ENCODE measurements at places on chromosomes 7 and 10.

- no peak for DNase-seq
Observed at GRCh38 chr7:142528608-142529408, 220.5 kb upstream of the PRSS1 start.

- DNase-seq, result no peak
Observed at GRCh38 chr7:9822458-9823290, 1151.0 kb upstream of the PHF14 start.

GRCh38 chr7:24786941-24787340 is 29.7 kb upstream of the GSDME start:
- DNase-seq, result peak; percentile 32

DNA sequence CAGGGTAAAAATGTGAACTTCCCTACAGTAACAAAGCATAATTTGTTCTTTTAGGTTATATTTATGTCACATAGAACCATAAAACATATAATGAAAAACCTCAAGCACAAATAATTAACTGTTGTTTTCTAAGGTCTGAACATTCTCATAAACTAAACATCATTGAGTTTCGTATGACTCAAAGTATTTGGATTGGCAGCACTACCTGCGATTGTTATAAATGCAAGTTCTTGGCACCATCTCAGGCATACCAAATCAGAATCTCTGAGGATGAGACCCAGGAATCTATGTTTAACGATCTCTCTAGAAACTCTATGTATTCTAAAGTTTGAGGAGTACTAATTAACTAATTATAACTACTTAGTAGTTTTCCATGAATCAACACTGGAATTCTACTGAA is 22.5 kb downstream of the ORC5 start:
- DNase-seq, result no peak

DNA sequence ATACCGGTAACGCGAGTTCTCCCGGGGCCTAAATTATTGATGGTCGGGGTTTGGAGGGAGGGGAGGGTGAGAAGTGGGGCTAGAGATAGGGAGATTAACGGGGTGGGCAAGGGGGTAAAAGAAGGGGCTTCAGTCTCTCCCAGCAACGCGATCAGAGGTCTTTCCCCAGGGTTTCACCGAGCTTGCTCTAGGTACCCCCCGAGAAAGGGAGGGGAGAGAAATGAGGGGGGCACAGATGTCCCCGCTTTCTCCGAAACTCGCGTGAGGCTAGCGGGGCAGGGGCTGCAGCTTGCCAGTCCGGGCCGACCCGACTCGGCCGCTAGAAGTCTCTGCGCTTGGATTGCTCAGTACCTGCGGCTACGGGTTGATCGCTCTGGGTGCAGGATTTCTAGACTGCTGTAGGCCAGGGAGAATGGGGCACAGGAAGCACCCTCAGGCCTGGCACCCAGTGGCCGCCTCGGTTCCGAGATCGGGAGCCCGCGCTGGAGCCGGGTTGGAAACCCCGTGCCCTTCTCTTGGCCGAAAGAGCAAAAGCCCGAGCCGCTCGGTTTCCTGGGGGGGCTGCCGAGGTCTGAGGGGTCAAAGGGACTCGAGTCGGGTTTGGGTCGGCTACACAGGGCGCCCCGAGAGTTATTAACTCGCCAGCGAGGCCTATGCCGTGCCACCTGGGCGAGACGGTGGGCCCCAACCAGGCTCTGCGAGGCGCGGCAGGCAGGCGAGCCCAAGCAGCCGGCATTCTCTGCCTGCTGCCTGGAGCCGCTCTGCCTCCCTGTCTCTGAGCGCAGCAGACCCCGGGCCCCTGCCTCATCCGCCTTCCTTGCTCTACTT is 3.1 kb downstream of the PAX2 start:
- no peak for DNase-seq

DNA sequence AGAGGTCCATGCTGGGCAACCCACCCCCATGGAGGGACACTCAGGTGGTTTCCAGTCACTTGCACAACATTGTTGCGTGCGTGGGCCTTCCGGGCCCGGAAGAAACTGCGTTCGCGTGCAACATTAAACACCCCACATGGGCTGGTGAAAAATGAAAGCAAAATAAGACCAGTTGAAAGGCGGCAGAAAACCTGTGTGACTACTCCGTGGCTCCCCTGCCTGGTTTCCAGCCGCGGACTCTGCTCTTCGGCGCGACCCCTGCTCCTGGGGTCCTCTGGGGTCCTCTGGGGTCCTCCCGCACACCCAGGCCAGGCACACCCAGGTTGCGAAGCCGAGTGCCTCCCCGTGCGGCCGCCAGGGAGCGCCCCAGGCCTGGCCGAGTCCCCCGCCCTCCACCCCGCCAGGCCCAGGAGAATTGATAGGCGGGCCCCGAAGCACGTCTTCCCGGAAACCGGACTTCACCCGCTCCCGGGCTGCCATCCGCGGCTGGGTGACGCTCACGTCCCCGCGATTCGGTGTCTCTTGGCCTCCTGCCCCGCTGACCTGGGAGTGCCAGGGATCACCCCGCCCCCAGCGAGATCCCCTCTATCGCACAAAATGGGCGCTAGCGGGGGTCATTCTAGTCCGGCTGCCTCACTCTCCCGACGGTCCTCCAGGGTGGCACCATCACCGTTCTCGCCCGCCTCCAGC is 1.9 kb upstream of the SH2D4B start:
- peak; percentile 78 for DNase-seq

GRCh38 chr7:157335991-157336382 is 817 bp upstream of the DNAJB6 start:
- DNase-seq, result no peak

DNA sequence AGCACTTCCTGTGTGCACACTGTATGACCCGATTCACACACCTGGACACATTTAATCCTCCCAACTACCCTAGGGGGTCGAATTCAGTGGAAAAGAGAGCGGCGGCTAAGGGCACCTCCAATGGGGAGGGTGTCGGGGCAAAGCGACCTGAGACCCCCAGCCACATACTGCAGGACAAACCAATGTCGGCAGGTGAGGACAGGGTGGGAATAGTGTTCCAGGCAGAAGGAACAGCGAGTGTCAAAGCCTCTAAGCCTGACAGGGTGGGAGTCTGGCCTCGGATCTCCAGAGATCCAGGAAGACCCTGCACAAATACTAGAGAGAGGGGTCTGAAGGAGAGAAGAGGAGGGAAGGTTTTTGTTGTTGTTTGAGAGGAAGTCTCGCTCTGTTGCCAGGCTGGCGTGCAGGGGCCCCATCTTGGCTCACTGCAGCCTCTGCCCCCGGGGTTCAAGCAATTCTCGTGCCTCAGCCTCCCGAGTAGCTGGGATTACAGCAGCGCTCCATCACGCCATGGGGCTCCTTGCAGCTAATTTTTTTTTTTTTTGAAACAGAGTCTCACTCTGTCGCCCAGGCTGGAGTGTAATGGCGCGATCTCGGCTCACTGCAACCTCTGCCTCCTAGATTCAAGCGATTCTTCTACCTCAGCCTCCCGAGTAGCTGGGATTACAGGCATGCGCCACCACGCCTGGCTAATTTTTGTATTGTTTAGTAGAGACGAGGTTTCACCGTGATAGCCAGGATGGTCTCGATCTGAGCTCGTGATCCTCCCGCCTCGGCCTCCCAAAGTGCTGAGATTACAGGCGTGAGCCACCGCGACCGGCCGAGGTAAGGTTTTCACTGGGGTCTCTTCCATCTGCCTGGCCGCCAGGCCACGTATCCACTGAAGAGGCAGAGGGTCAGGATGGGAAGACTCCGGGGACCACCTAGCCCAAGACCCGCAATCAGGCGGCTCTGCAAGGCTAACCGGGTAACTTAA is 1.2 kb upstream of the ARPC1B start:
- no peak for DNase-seq

GRCh38 chr10:70773461-70773860 is 11.7 kb downstream of the TBATA start:
- no peak for DNase-seq

- DNase-seq, result no peak
Observed at GRCh38 chr7:36583318-36583717, 141.0 kb downstream of the AOAH start.

GRCh38 chr7:111424768-111425167 is 137.5 kb downstream of the IMMP2L start:
- no peak for DNase-seq

GRCh38 chr7:87474533-87475358 is 734 bp downstream of the ABCB4 start:
- DNase-seq, result no peak

- DNase-seq, result no peak
Observed at GRCh38 chr7:128877756-128878120, 15.1 kb downstream of the ATP6V1F start.

DNA sequence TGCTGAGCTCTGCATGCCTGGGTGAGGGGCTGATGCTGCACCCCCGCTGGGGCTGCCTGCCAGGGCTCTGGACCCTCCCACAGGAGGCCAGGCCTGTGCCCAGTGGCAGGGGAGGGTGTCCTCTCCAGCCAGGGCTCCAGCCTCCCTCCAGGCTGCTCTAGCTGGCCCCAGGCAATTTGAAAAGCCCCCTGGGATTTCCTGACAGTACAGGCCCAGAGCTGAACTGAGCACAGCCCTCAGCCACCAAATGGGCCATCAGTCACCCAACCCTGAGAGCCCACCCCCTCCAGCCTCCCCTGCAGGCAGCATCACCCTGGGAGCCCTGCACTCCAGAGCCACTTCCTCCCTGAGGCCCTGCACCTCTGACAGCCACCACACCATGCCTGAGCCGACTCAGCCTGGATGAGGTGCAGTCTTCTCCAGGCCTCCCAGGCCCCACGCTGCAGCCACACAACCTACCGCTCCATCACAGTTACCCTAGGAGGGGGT is 101.8 kb upstream of the RET start:
- no peak for DNase-seq

DNA sequence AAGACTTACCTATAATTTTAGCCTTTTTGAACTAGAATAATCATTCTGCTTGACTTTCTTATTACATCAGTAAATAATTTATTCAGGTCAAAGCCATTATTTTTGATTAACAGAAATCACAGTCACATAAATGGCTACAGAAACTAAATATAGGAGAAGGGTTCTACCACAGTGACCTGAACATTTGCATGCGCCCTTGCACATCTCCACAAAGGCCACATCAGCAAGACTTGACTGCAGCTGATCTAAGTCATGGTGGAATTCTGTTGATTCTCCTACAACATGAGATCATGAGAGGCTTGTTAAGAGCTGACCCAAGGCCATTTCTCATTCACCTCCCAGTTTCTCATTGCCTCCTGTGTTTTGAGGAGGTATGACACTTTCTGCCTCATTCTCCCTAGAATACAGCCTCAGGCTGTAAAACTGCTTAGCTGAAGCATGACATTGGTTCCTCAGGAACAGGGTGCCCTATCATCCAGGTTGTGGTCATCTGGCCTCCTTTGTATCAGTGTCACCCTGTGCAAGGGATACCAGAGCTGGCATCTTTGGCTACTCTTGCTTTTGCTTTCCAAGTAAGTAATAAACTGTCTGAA is 6.7 kb upstream of the IMMP2L start:
- no peak for DNase-seq

- no peak for DNase-seq
Observed at GRCh38 chr7:95798401-95798930, 26.1 kb downstream of the DYNC1I1 start.

DNA sequence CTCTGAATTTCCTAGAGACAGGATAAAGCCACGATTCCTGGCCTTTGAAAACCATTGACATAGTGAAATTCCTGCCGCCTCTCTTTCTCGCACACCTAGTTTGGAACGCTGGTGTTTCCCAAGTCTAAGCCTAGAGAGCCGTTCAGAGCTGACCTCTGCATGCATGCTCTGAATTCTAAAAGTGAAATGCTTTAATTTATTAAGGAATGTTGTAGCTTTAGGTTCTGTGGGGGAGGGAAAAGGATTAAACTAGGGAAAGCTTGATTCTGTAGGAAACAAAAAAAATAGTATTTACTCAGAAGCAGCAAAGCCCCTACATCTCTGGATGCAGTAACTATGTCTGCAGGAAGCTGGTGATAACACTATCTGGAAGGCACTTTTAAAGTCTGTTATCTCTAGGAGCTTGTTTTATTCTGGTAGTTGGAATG is 27.3 kb downstream of the PFKP start:
- DNase-seq, result no peak

- no peak for DNase-seq
Observed at GRCh38 chr7:37915438-37915837, 1.2 kb downstream of the SFRP4 start.

- DNase-seq, result no peak
Observed at GRCh38 chr7:351256-351655, 61.3 kb downstream of the FOXL3 start.

- DNase-seq, result no peak
Observed at GRCh38 chr7:30237271-30237695, 47.1 kb upstream of the ZNRF2 start.

- DNase-seq, result no peak
Observed at GRCh38 chr7:69126896-69127479, 471.3 kb upstream of the AUTS2 start.

GRCh38 chr10:129279446-129280154 is 187.4 kb upstream of the MGMT start:
- no peak for DNase-seq

DNA sequence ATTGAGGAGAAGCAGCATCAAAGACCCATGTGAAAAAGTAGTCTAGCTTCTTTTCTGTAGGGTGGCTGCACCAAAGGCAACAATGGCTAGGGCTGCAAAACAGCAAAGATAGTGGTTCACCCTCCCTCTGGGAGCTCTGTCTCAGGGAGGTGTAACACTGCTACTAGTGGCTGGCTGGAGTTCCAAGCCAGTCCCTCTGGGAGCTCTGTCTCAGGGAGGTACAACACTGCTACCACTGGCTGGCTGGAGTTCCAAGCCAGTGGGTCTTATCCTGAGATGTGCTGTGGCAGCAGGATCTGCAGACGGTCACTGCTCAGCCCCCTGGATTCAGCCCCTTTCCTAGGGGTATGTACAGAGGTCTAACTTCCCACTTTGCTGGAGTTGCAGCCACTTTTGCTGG is 37.9 kb upstream of the TMEM140 start:
- no peak for DNase-seq

GRCh38 chr7:229184-229964 is 37.0 kb downstream of the FAM20C start:
- DNase-seq, result no peak

- no peak for DNase-seq
Observed at GRCh38 chr7:52146871-52147634, 830.4 kb upstream of the COBL start.

GRCh38 chr10:21401196-21401595 is 124.3 kb downstream of the SKIDA1 start:
- no peak for DNase-seq

- peak; percentile 44 for DNase-seq
Observed at GRCh38 chr7:20778063-20778721, 8.5 kb downstream of the SP8 start.

- no peak for DNase-seq
Observed at GRCh38 chr10:52598936-52599335, 173.6 kb downstream of the MBL2 start.

DNA sequence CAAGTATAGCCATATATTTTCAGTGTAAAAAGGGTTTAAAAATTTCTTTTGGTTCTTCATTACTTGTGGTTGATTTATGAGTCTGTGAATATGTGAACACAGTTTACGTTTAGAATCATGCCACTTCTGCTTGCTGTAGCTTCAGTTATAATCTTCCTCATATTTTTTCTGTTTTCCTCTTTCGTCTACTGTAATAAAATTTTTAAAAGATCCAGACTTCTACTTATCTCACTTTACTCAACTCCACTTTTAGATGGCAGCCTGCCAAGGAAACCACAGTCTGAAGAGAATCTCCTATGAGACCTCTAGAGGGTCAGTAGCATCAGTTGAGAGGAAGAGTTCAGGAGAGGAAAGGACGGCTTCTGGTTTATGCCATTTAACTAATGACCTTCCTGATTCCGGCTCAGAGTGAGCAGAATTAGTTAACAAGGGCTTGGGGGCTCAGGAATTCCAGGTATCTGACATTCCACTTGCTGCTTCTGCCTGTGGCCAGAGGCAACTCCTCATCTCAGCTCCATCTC is 21.4 kb downstream of the CREB5 start:
- DNase-seq, result no peak

Data from NCI-H460 (cell line).